ENCODE measurements at places on chromosomes 3 and 15.

DNA sequence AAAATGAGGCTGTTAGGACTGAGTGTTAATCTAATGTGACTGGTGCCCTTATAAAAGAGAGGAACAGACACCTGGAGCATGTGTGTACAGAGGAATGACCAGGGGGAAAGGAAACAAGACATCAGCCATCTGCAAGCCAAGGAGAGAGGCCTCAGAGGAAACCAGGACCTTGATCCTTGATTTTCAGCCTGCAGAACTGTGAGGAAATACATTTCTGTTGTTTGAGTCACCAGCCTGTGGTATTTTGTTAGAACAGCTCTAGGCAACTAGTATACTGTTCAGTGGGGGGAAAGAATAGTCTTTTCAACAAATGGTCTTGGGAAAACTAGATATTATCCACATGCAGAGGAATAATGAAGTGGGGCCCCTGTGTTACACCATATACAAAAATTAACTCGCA, 80.6 kb downstream of the CCR1 start:
- H3K27ac ChIP-seq = peak overlapping the region; percentile 76
- H3K36me3 ChIP-seq = no peaks in the 10 kb centered on the region

- DNase-seq = peak; percentile 84
- no peaks in the 10 kb centered on the region for H3K36me3 ChIP-seq
- no peak overlapping the region for H3K4me3 ChIP-seq
- 0 out of 2 replicates have a peak overlapping the region, but pooled peaks have one; percentile 29 for H3K27ac ChIP-seq
- H3K4me1 ChIP-seq = no peaks in the 10 kb centered on the region
- no peaks in the 10 kb centered on the region for H3K27me3 ChIP-seq
Measured at GRCh38 chr3:51953445-51953844, 1.7 kb upstream of the GPR62 start.

DNA sequence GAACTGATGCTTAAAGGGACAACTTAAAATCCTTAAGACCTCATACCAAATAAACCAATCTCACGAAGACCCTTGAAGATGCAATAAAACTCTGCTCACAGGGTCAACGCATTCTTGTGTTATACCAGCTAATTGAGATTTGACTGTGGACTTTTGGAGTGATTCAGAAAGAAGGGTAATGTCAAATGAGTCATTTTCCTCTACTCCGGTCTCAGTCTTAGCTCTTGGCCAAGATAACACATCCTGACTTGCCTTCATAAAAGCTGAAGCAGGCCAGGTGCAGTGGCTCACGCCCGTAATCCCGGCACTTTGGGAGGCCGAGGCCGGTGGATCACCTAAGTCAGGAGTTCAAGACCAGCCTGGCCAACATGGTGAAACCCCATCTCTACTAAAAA, 3.8 kb downstream of the PKM start:
- DNase-seq = peak; percentile 92
- peak overlapping the region; percentile 98 for H3K27ac ChIP-seq
- peak overlapping the region; percentile 84 for H3K4me3 ChIP-seq
- peaks cover 52% of the 10 kb centered on the region for H3K4me1 ChIP-seq
- H3K36me3 ChIP-seq = peaks cover 23% of the 10 kb centered on the region

- H3K4me1 ChIP-seq = peaks cover 9% of the 10 kb centered on the region
- no peak overlapping the region for H3K27ac ChIP-seq
- DNase-seq = no peak
- no peaks in the 10 kb centered on the region for H3K36me3 ChIP-seq
Measured at GRCh38 chr3:122510878-122511535, 3.7 kb downstream of the KPNA1 start.

DNA sequence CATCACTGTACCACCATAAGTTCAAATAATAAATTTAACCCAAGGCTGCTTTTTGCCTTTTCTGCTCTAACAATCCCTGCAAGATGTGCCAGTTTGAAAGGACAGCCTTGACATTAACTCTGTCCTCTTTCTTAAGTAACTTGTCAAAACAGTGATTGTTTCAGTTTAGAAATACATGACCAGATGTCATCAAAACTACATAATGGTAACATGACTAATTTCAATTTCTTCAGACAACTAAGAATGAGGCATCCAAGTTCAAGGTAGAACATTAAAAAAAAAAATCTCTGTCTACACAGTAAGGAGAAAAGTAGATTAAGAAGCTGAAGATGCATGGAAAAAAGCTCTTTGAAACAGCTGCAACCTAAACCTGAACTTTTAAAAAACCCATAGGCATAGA, 47.4 kb downstream of the SHQ1 start:
- H3K36me3 ChIP-seq = no peaks in the 10 kb centered on the region
- no peak for DNase-seq
- H3K27me3 ChIP-seq = no peaks in the 10 kb centered on the region

- H3K4me1 ChIP-seq = no peaks in the 10 kb centered on the region
- H3K4me3 ChIP-seq = no peak overlapping the region
- DNase-seq = peak; percentile 29
- no peaks in the 10 kb centered on the region for H3K27me3 ChIP-seq
- no peaks in the 10 kb centered on the region for H3K36me3 ChIP-seq
Measured at GRCh38 chr3:179513862-179514261, 48.9 kb upstream of the ACTL6A start.

GRCh38 chr15:83206526-83207008, 1.1 kb downstream of the HDGFL3 start:
- H3K27me3 ChIP-seq = no peaks in the 10 kb centered on the region
- no peaks in the 10 kb centered on the region for H3K36me3 ChIP-seq
- peaks cover 34% of the 10 kb centered on the region for H3K4me1 ChIP-seq
- DNase-seq = peak; percentile 38

GRCh38 chr3:46098319-46098761, 71.1 kb upstream of the XCR1 start:
- no peaks in the 10 kb centered on the region for H3K27me3 ChIP-seq
- H3K27ac ChIP-seq = peak overlapping the region; percentile 94
- DNase-seq = peak; percentile 87
- no peaks in the 10 kb centered on the region for H3K36me3 ChIP-seq
- H3K4me1 ChIP-seq = peaks cover 25% of the 10 kb centered on the region

- no peak overlapping the region for H3K4me3 ChIP-seq
- H3K27ac ChIP-seq = no peak overlapping the region
- 0 out of 2 replicates have a peak, but pooled peaks cover 3% of the 10 kb centered on the region for H3K27me3 ChIP-seq
Measured at GRCh38 chr3:61239871-61240270, 11.4 kb downstream of the FHIT start.
